ENCODE measurements at places on chromosomes 1 and 21.
A peak's percentile ranks its signal among the peaks of the same experiment; 100 is the strongest.

- ATAC-seq: no peak
Observed at GRCh38 chr1:87307931-87308330, 20.7 kb upstream of the LMO4 start.

- no peak for ATAC-seq
Observed at GRCh38 chr1:227948493-227949260, 945 bp upstream of the WNT9A start.

GRCh38 chr21:33232291-33233034 lies 2.7 kb downstream of the IFNAR2 start:
- no peak for ATAC-seq

DNA sequence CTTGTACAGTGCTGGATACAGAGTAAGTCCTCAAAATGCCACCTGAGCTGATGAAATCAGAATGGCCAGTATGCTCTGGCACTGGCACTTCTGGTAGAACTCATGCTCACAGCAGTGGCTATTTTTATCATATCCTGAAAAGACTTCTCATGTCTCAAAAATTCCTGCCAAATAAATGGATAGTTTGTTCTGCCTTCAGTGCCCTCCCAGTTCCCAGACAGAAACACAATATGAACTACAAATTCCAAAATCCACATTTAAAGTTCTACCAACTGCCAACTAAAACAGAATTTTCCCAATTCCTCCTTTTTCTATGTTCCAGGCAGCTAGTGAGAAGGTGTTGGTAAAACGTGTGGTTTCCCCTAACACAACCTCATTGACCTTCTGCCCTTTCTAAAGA lies 51.4 kb upstream of the RGS1 start:
- ATAC-seq: no peak

DNA sequence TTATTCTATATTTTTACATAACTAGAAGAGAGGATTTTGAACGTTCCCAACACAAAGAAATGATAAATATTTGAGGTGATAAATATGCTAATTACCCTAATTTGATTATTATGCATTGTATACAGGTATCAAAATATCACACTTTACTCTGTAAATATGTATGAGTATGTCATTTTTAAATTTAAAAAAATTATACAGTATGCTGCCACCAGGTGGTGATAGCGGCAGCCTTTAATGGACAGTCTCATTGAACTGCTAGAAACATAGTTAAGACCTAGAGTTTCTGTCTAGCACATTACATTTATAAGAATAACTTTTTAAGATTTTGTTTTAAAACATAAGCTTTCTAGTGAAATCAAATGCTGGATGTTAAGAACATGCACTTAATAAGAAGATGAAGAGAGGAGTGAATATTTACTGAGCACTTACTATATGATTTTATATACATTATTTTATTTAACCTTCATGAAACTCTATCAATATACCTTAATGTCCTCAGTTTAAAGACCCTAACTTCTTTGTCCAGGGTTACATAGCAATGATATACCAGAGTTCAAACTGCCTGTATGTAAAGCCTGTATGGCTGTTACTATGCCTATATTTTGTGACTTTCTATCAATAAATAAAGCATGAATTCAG lies 207.1 kb downstream of the NUF2 start:
- ATAC-seq: no peak

DNA sequence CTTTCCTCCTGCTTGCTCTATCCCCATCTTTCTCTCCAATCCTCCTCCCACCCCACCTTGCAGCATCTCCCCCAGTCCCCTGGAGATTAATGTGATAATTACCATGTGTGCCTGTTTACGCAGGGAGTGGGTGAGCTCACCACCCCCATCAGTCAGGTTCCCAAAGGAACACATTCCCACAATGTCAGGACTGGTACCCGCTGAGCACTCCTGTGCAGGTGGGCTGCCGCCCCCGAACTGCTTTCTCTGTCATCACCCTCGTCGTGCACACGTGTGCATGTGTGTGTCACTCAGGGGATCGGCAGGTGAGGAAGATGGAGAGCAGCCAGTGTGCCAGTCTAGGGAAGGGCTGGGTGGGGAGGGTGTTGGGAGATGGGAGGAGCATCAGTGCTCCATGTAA lies 163.4 kb downstream of the CACNA1E start:
- ATAC-seq: no peak

DNA sequence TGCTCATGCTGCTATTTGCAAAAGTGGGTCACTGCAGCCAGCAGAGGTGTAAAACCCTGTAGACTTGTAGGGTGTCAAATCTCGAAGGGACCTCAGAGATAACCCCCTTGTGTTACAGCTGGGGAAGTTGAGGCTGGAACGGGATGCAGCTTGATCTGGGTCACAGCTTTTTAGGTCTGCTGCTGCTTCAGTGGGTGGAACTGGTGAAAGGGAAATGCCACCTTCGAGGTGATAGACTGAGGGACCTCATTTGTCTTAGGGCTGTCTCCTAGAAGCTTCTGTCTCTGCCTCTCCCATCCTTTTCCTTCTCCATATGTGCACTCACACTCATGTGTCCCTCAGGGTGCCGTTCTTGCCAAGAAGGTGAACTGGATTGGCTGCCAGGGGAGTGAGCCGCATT lies 35.4 kb downstream of the QSOX1 start:
- ATAC-seq: no peak

DNA sequence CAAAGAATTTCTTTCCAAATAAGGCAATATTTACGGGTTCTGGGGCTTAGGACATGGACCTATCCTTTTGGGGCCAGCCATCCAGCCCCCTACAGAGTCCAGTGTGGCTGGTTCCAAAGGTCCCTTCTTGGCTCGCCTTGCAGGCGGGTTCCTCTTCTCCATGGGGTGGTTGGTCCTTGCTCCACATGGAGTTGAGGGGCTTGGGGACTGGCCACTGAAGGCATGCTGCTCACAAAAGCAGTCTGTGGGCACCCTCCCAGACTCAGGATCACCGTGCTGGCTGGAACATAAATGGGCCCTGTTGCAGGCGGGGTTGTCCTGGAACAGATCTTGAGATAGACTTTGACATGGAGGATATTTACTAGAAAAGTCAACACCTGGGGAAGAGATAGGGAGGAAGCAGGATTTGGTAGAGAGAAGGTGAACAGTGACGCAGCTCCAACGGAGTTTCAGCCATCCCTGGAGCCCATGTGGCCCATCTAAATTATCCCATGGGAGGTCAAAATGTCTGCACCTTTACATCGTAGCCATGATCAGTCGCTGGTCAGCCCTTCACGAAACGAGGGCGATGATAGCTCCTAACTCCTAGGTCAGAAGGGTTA lies 39.1 kb upstream of the LRP8 start:
- ATAC-seq: no peak

DNA sequence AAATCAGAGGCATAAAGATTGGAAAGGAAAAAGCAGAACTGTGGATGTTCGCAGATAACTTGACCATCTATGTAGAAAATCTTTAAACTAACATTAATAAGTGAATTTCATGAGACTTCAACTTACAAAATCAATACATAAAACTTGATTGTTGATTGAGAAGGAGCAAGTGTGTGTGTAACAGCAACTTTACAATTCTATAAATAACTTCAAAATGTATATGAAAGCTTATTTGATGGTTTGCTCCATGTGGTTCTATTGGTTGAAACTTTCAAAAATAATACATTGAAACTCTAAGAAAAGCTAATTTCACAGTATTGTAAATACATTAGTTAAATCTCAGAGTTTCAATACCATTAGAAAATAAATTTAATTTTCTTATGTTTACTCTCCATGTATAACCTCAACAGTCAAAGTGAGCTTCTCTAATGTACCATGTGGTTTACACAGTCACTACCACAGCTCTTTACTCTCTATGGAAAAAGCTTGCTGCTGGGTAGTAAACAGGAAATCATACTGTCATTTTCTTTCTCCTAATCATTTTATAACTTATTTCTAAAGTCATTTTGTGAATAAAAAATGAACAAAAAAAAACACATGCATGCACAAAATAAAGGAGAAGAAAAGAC lies 12.0 kb downstream of the AKT3 start:
- ATAC-seq: peak; percentile 93

DNA sequence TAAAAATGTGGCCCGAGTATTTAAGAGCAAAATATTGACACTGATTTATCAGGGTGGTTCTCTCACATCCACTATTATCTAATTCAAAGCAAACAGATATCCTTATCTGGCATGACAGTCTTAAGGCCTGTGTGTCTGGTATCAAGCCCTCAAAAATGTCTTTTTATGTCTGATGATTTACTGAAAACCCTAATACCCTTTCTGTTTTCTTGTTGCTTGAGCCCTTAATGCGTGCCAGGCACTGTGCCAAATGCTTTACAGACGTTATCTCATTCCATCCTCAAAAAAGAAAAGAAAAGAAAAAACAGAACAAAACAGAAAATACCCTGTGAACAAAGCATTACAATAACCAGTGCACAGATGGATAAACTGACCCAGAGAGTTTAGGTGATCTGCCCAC lies 5.7 kb downstream of the DUSP23 start:
- ATAC-seq: no peak

DNA sequence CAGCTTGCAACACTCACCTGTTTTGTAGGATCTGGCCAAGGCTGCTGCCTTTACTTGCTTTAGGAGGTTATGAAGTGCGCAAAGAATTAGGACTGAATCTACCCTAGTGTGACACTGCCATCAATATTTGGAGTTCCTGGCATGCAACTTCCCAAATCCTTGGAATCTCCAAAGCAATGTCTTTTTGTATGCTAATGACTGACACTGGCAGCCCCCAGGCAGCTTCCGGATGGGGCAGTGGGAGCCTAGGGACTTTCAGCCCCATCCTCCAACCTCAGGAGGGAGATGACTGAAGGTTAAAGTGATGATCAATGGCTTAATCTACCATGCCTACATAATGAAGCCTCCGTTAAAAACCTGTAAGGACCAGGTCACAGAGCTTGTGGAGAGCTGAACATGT lies 5.5 kb downstream of the RCC2 start:
- ATAC-seq: no peak

DNA sequence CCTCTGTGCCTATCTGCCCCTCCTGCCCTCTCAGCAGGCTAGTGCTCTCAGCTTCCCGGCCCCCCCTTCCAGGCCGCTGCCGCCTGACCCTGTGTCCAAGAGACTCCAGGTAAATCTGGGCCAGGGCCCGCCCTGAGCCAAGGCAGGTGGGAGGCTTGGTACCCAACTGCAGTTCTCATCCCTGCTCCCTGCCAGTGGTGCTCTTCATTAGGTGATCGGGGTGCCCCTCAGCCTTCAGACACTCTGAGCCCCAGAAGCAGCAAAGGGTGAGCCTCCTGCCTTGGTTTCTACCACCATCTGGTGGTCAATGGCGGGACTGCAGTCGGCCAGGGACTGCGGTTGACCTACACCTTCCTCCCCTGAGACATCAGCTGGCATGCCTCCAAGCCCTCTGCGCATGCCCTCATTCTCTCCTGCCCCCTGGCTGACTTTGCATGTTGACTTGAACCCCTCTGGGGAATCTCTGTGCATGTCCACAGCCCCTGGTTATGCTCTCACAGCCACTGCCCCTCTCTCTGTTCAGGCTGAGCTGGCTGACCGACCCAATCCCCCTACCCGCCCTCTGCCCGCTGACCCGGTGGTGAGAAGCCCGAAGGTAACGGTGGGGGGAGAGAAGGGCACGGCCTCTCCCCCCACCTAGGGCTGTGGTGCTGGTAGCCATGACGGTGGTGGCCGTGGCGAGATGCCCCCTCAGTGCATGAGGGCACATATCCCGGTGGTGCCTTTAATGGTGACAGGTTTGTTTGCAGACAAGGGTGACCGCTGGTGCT lies 2.0 kb upstream of the EFNA4 start:
- peak; percentile 66 for ATAC-seq

DNA sequence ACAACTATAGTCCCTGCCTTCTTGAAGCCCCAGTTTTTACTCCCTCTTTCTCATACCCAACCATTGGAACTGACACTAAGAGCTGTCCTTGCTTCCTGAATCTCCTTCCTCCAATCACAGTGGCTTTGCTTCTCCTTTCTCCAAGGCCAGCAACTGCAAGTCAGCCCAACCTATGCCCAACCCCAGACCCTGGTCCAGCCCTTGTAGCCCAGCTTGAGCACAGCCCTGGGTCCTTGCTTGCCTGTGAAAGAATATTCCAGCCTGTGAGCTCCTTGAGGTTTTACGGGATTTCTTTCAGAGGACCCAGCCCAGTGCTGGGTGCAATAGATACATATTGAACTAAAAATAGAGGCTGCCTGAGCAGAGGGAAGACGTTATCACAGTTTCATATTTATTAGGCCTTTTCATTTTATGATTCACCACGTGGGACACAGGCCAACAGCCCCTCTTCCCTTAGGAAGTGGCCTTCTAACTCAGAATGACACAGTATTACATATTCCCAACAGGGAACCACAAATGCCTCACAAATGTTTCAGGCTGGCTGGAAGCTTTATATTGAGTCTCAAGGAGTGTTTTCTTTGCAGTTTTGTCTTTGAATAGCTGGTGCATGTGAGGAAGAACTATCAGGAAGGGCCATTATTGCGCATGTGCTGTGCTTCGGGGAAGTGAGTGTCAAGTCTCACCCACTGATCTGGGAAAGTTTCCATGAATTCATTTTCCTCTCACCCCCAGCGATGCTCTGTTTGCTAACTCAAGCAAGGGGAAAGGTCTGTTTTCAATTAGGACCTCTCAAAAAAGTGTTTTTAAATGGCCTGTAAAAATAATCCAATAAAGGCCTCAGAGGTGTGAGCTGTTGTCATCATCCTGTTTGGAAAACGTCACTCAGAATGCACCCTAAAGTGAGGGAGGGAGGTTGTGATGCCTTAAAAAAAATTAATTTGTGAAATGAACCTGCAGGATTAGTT lies 92.3 kb upstream of the NFIA start:
- ATAC-seq: no peak

GRCh38 chr21:38643404-38644023 lies 145.2 kb upstream of the ERG start:
- ATAC-seq: no peak

DNA sequence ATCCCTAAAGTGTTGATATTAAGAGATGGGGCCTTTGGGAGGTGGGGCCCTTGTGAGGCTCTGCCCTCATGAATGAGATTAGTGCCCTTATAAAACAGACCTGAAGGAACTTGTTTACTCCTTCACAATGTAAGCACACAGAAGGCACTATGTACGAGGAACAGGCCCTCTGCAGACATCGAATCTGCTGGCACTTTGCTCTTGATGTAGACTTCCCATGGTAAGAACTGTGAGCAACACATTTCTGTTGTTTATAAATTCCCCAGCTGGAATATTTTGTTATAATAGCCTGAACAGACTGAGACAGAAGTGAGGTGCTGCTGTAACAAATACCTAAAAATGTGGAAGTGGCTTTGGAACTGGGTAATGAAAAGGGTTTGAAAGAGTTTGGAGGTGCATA lies 193.2 kb downstream of the TGFB2 start:
- no peak for ATAC-seq

Measured in activated CD4-positive, CD25-positive, alpha-beta regulatory T cell treated with anti-CD3 and anti-CD28 coated beads, Interleukin-2, amount 50 U/mL, for 24 hours (primary cell).